ENCODE measurements at places on chromosomes 2 and 18.

GRCh38 chr18:14025306-14025940 lies 106.8 kb downstream of the ZNF519 start:
- no peak for DNase-seq

DNA sequence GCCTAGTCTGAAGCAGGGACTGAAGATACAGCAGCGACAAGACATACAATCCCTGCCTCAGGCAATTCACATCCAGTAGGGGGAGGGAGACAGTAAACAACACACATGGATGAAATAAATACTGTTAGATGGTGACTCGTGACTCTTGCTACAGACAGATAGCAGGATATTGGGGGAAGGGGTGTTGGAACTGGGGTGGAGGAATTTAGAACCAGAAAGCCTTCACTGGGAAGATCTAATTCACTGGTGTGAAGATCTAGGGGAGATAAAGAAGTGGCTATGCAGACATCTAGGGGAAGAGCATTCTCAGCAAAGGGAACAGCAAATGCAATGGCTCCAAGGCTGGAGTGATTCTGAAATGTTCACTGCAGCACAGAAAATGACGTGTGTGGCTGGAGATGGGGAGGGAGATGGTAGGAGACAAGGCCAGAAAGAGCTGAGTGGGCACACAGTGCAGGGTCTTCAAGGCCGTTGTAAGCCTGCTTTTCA lies 52.6 kb upstream of the TMEM163 start:
- DNase-seq = no peak

GRCh38 chr18:59699750-59700534 lies 2.7 kb upstream of the CCBE1 start:
- DNase-seq = no peak

GRCh38 chr18:10047237-10047636 lies 133.4 kb downstream of the VAPA start:
- DNase-seq = no peak

DNA sequence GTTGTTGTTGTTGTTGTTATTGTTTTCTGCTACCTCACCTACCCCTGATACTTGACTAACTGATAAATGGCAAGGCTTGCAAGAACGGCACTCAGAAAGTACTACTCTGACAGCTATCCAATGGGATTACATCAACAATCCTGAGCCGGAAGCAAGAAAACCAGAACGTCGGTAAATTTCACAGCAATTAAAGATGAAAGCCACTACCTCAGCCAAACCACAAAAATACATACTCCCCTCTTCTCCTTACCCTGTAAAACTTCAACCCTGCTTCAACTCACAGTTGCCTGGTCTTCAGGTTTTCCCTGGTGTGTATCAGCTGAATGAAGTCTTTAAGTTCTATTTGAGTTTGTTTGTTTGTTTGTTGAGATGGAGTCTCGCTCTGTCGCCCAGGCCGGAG lies 293.7 kb upstream of the RND3 start:
- no peak for DNase-seq

DNA sequence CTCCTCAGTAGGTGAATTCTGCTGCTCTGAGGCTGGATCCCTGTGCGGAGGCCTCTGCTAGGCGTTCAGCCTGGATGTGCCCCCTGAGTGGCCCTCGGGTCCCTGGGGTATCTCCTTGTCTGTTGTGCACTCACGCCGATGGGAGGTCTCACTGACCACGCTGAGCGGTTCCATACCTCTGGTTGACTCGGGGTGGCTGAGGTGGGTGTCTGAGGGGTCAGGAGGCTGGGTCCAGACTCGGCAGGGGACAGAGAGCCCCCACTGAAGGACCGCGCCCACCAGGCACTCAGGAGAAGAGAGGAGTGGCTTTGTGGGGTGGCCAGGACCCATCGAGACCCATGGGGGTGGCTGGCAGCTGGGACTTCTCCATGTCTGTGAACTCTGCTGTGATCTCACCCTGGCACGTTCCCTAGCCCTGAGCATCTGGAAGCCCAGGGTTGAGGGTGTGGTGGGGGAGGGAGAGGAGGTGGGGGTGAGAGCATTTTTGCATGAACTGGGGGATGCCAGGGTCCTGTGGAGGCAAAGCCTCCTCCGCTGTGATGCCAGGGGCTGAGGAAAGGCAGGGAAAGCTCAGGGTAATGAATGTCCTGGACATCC lies 53.7 kb downstream of the TWIST2 start:
- no peak for DNase-seq

- DNase-seq = no peak
These were observed 70.8 kb downstream of the SH3RF3 start for GRCh38 chr2:109199790-109200189.

- DNase-seq = no peak
These were observed 93.3 kb downstream of the MAP4K4 start for GRCh38 chr2:101790857-101791256.

- DNase-seq = no peak
These were observed 49.3 kb downstream of the CD226 start for GRCh38 chr18:69898241-69898861.

- no peak for DNase-seq
These were observed 12.3 kb upstream of the STK17B start for GRCh38 chr2:196183528-196184231.

DNA sequence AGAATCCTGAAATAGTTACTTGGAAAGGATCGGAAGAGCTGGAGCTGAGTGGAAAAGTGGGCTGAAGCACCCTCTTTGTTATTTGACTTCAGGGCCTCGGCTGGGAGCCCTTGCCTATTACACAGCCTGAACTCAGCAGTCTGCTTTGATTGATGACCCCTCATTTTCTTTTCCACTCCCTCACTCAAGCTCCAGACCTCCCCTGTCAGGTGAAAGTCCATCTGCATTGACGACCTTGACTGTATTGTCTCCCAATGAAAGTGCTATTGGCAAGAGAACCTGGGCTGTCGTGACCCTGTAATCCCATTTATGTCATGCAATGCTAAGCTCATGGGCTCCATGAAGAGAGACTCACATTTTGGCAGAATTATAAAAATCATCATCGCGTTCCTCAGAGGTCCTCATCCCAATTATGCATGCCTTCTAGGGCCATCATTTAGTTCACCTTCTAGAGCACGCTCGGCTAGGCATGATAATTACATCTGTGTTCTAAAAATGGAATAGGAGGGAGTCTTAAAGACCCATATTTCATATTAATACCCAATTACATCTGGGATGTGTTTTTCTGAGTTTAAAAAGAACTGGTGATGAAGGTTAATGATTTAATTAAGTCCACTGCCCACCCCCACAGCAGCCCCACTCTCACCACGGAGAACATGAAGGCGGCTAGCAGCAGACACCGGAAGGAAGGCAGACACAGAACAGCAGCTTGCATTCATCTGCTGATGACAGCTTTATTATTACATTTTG lies 472.5 kb downstream of the PID1 start:
- no peak for DNase-seq

DNA sequence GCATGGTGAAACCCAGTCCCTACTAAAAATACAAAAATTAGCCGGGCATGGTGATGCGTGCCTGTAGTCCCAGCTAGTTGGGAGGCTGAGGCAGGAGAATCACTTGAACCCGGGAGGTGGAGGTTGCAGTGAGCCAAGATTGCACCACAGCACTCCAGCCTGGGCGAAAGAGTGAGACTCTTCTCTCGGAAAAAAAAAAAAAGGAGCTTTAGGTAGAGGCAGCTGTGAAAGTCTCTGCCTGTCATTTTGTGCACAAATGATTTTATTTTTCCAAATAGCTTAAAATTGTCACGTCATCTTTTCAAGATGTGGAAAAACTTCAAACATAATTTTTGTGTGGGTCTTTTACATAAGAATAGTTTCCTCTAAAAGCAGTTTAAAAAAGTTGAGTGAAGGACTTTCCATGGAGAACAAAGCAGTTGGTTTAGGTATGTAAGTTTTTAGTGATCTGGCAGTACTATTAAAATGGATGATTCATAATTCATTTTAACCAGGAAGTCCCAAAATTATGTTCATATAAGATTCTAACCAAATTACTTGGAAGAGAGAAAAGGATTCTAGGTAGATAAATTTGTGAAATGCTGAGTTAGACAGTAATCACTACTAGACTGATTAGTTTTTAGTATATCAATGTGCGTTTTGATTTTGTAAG lies 11.5 kb downstream of the CCNYL1 start:
- no peak for DNase-seq

DNA sequence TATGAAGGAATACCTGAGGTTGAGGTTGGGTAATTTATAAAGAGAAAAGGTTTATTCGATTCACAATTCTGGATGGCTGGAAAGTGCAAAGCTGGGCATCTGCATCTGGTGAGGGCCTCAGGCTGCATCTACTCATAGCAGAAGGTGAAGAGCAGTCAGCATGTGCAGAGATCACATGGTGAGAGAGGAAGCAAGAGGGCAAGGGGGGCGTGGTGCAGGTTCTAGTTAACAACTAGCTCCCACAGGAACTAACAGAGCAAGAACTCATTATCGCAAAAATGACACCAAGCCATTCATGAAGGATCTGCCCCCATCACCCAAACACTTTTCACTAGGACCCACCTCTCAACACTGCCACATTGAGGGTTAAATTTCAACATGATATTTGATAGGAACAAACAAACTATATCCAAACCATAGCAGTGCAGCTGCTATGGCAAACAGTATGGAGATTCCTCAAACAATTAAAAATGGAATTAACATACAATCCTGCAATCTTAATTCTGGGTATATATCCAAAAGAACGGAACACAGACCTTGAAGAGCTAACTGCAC lies 72.8 kb upstream of the LDLRAD4 start:
- DNase-seq = no peak

DNA sequence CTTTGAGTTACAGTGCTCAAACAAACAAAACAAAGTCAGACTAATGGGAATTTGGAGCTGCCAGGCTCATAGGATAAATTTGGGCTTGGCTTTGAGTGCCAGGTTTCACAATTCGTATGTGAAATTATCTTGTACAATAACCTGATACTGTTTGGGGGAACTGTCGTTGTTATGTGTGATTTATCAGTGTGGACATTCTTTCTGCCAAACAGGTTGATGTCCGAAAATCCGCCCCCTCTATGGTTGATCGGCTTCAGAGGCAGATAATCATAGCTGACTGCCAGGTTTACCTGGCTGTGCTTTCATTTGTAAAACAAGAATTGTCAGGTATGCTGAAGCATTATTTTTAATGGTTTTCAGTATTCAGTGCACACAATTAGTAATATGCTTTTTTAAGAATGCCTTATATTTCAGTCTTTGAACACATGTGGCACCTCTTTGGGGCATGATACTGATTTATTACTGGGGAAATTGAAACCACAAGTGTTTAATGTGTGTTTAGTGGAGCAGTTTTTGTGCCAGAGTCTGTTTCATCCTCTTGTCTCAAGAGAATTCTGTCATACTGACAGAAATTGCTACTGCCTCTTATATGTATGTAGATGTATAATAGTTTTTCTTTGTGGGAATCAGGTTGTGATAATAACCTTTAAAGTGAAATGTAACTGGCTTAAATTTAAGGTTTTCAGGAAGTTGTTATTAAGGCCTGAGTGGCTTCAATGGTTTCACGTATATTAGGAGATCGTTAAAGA lies 54.6 kb downstream of the TTC39C start:
- no peak for DNase-seq

DNA sequence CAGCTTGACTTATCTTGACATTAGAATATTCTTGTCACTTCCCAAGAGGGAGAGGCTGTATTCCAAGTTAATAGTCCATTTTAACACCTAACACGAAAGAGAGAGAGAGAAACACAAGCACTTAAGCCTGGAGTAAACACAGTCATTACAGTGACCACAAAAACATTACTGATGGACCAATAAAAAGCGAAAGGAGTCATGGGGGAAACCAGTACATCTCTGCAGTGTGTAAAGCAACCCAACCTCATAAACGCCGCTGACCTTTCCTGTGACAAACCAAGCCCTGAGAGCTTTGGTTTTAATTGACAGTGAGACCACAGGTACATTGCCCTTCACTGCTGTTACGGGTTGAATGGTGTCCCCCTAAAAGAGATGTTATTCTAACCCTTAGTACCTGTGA lies 78.3 kb downstream of the SMAD4 start:
- no peak for DNase-seq

- no peak for DNase-seq
These were observed 149.9 kb downstream of the ZNF236 start for GRCh38 chr18:76972241-76972640.

GRCh38 chr2:6314218-6314960 lies 551.3 kb downstream of the CMPK2 start:
- no peak for DNase-seq

DNA sequence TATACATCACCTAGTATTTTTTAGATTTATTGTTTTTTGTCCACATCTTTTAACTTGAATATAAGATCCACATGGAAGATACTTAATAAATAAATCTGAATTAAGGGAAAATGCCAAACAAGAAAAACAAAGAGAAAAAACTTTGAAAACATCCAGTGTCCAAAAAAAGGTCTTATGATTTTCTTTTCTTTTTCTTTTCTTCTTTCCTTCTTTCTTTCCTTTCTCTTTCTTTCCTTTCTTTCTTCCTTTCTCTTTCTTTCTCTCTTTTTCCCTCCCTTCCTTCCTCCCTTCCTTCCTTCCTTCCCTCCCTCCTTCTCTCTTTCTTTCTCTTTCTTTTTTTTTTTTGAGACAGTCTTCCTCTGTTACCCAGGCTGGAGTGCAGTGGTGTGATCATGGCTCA lies 29.6 kb upstream of the WIPF1 start:
- DNase-seq = no peak

DNA sequence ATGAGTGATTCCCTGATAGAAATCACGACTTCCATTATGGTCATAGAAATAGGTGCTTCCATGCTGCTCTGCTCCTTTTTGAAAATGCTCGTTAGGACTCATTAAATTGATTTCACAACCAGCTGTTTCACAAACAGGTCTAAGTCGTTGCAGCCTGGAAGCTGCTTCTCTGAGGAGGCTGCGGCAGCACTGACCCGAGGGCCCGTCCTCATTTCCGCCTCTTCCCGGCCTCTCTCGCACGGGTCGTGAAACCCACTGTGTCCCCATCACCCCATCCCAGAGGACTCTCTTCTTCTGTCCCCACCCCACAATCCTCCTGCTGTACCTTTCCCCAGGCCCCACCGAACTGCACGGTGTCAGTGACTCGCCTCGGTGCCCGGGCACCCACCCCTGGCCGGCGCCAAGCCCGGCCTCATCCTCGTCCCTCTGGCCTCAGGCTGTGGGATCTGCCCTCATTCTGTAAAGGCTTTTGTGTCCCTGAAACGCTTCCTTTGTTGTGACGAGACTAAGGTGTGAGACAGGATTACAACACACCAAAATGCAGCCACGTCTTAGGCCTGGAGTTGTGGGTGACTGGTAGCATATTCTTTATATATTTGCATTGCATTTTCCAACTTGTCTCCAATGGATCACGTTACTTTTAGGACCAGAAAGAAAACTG lies 112.7 kb upstream of the CTDP1 start:
- no peak for DNase-seq

DNA sequence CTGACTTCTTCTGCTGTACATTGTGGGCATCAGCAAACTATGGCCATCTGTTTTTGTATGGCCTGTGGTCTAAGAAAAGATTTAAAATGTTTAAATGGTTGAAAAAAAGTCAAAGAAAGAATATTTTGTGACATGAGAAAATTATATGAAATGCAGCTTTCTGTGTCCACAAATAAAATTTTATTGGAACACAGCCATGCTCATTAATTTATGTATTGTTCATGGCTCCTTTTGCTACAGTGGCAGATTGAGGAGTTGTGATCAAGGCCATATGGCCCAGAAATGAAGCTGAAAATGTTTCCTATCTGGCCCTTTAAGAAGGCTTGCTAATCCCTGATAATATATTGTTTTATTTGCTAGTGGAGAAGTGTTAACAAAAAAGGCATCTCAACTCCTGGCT lies 162.0 kb downstream of the SLC4A3 start:
- no peak for DNase-seq

Data from H54 (cell line).